Activated CD4-positive, CD25-positive, alpha-beta regulatory T cell (primary cell): ENCODE measurements at places on chromosomes 1 and 21.

DNA sequence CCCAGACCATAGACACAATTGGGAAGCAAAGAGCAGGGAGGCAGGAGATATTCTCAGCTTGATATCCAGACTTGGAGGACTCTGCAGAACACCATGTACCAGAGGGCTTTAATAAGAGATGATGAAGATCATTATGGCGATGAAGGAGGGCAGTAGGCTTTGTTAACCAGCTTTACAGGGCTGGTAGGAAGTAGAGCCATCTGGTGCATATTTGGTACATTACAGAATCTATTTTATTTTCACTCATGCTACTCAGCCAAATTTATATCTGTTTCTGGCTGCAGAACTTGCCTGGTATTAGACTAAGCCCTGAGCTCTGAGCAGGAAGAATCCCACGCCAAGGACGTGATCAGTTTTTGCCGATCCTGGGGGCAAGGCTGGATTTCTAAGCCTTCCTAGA is 61.8 kb upstream of the SYT6 start:
- DNase-seq: no peak

GRCh38 chr1:100219883-100220282 is 29.8 kb downstream of the DBT start:
- no peak for DNase-seq

DNA sequence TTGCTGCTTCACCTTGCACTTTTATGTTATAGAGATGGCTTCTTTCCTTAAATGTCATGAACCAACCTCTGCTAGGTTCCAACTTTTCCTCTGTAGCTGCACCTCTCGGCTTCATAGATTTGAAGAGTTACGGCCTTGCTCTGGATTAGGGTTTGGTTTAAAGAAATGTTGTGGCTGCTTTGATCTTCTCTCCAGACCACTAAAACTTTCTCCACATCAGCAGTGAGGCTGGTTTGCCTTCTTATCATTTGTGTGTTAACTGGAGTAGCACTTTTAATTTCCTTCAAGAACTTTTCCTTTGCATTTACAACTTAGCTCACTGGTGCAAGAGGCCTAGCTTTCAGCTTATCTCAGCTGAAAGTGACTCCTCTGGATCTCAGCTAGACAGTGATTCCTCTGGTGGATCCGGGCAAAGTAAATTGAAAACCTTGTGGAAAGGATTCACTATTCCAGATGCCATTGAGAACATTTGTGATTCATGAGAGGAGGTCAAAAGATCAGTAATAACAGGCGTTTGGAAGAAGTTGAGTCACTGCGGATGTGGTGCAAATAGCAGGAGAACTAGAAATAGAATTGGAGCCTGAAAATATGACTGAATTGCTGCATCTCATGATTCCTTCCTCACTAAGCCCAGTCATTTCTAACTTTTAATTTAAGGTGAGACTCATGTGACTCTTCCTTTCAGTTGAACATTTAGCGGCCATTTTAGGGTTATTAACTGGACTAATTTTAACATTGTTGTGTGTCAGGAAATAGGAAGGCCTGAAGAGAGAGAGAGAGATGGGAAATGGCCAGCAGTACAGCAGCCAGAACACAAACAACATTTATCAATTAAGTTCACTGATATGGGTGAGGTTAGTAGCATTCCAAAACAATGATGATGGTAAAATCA is 16.2 kb upstream of the RGS1 start:
- DNase-seq: no peak

DNA sequence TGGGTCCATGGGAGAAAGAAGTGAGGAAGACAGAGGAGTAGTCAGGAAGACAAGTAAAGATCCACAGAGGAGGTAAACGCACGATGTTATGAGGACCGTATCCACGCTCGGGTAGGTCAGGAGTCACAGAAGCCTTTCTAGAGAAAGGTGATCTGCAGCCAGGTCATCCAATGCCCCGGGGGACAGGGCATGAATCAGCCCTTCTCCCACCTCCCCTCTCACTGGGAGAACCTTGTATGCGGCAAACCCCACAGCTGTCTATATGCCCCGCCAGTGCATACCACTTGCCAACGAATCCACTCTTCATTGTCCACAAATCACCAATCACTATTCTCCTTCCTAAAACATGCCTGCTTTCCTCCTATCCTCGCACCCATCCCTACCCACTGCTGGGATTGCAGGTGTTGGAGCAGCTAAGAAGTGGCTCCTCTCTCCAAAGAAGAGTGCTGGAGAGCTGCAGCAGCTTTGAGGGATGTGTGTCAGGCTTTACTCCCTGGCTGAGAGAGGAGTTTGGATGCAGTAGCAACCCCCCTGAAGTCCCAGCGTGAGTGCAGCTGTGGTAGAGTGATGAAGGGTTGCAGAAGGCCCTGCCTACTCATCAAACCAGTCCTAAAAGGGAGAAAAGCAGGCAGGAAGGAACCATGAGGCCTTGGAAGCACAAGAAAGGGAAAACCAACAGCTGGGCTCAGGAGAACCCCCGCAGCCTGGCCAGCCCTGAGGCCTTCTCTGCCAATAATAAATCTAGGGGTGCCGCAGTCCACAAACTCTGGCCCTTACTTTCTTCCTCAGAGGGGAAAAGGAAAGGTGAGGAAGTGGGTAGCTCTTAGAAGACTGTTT is 102.2 kb upstream of the GADD45A start:
- DNase-seq: no peak

- no peak for DNase-seq
Observed at GRCh38 chr1:65281846-65282245, 27.5 kb upstream of the DNAJC6 start.

DNA sequence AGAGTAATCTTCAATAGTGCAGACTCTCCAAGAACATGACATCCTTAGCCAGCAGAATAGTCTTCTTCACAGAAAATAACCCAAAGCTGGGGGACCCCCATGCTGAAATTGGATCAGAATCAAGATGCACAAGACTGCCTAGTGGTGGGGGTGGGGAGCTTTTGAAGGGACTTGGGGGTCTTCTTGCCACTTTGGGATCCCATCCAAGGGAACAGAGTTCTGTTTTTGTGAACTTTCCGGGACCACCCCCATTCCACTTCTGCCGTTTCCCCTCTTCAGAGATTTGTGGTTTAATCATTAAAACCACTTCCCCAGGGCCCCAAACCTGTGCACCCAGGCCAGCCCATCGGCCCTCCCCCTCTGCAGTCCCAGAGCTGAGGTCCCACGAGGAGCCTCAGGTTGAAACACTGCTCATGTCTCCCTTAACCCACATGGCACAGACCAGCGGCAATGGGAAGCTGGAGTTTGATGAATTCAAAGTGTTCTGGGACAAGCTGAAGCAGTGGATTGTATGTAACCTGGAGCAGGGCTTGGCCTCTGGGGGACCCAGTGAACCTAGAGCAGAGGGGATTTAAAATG is 44.9 kb downstream of the CAPN9 start:
- no peak for DNase-seq

DNA sequence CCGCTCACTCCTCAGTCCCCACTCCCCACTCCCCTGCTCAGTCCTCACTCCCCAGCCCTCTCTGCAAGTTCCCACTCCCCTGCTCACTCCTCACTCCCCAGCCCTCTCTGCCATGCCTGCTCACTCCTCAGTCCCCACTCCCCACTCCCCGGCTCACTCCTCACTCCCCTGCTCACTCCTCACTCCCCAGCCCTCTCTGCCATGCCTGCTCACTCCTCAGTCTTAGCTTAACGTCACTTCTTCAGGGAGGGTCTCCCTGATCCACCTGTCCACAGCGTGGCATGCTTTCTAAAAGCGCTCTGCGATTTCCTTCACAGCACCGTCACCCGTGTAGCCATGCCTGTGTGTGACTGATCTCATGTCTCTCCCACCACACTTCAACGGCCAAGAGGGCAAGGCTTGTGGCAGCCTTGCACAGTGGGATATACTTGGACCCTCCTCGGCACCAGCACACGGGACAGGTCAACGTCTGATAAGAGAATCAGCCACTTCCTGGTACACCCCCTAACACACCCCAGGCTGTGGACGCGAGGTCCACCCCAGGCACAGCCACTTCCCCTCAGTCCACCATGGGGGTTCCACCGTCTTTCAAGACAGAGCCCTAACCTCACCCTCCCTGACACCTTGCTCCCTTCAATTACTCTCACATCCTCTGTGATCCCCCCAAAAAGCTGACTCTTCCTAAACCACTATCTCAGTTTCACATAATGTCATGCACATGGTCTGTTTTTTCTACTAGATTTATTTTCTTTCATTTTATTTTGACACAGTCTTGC is 14.0 kb downstream of the PRDM15 start:
- DNase-seq: no peak

DNA sequence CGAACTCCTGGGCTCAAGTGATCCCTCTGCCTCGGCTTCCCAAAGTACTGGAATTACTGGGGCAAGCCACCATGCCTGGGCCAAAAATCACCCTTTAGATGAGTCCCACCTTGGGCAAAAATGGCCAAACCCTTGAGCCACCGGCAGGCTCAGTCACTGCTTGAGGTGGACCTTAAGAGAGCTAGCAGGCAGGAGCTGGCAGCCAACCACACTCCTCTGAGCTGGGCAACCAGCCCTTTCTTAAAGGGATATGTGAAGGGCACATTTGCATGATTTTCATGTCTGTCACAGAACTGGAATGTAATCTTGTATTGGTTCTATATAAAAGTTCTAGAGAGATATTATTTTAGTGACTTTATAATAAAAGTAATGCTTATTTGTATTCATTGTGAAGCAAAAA is 316.5 kb downstream of the PBX1 start:
- DNase-seq: no peak

GRCh38 chr1:107767156-107767582 is 197.8 kb downstream of the VAV3 start:
- no peak for DNase-seq

GRCh38 chr21:19228226-19228625 is 824.6 kb upstream of the TMPRSS15 start:
- DNase-seq: no peak

DNA sequence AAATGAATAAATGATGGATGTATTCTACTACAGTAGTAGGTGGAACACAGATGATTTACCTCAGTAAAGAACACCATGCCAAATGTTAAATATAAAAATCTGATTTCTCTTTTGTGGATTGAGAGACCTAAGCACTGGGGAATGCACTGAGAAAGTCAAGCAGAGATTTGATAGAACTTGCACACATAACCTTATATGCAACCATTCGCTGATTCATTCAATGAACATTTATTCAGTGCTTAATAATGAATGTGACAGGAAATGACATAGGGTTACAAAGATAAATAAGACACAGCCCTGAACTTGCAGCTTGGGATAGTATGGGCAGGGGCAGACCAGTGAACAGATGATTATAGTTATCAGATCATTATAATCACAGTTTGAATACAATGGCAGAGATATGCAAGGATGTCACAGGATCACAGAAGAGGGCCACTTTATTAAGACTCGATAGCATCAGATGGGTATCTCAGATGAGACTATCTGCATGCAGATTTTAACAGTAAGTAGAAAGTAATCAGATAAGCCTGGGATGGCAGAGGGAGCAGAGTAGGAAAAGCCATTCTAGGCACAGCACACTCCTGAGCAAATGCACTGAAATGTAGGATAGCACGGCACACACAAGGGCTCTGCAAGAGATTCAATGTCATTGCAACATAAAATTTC is 169.4 kb downstream of the ASTN1 start:
- DNase-seq: no peak
